ENCODE measurements at places on chromosomes 7 and 10.

DNA sequence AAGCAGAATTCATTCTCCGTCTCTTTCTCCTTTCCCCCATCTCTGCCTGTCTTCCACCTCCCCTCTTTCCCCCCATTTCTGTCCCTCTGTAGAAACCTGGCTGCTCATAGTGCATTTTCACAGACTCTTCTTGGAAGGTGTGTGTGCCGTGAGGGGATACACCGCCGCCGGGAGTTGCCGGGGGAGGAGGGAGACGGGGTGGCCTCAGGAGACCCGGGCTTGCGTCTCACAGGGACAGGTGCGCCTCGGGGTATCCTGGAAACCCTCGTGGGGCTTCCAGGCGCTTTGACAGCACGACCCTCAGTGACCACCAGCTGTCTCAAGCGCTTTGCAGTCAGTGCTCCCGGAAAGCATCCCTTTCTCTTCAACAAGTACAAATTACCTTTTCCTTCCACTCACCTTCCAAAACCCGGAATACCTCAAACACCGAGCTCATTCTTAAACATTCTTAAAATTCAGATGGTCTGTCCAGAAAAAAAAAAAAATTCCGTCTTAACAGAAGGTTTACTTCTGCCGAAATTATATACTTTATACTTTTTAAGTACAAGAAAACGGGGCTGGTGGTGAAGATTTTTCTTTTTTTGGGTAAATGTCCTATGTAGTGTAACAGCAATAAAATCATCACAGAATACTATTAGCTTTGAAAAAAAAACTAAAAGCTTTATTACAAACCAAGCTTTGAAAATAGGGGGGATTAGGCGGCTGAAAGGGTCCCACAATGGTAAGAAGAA lies 8.2 kb downstream of the EMX2 start:
- DNase-seq: no peak

DNA sequence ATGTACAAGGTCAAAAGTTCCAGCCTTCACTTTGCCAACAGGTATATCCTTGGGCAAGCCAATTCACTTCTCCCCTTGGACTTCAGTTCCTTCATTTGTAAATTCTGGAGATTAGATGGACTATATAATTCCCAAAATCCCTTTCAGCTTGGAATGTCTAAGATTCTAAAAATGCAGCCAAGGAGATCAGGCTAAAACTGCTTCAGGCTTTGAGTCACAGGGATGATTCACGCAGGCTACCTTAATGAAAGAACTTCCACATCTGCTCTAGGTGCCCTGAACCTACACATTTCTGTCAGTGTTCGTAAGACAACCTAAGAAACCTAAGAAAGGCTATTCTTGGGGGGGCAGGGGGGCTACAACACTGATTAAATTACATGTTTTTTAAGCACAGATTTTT lies 7.1 kb downstream of the CPVL start:
- DNase-seq: no peak

DNA sequence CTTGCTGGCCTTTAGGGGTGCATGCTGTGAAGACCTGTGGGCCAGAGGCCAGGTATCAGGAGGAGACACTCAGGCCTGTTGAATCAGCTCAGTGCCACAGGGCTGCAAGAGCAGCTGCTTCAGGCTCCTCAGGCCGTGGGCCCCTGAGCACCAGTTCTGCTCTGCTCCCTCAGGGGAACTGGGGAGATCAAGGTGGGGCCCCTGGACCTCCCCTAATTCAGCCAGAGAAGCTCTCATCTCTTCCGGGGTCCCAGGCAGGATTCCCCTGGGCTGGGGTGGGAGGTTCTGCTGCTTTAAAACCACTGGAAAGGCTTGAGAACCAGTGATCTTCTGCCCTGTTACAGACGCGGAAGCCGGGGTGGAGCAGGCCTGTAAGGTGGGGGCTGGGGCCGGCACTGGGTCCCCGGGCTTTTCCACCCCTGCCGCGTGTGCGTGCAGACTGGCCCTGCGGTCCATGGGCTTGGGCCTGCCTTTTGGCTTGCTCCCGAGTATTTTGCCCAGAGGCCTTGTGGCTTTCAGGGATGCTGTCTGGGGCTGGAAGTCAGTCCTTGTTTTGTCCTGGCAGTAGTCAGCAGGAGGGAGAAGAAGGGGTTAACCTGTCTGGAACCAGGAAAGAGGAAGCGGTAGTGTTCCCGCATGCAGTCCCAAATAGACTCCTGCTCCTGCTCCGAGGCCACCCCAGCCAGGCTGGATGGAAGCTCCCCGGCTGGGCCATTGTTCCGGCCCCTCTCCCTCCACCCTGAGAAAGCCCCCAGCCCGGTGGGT lies 74.3 kb downstream of the LHPP start:
- no peak for DNase-seq

GRCh38 chr7:136062625-136063325 lies 85.6 kb upstream of the MTPN start:
- DNase-seq: no peak

DNA sequence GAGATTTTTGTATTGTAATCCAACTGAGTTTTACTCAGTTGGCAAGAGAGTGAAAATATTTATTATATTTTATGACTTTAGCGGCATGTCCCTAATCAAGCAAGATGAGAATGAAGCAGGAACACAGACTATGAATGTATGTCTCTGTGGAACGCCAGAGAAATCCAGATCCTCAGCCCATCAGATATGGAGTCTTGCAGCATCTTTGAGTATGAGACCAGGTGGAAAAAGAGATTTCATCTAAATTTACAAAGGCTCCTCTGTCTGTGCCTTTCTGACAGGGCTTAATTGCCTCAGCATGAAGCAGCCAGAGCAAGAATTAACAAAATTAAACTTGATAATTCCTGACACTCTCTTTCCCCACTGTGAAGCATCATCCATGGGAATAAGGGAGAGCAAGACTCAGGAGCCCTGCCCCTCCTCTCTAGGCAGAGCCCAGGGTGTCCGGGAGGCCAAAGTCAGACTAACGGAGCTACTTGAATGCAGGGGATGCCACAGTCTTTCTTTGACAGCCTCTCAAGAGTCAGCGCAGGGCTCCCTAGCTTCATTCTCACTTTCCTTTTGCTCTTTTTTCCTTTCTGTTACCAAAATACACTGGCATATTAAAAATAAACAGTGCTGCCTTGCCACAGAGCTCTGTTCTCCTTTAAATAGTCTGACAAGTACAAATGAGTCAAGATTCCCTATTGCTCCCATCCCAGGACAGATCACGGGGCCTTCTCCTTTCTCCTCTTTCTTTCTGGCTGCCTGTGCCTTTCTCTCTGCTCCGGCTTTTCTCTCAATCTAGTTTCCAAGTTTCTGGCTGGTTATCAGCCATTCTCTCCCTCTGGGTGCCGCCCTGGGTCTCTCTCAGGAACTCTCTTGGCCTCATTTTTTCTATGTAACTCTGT lies 132.2 kb upstream of the INHBA start:
- no peak for DNase-seq

DNA sequence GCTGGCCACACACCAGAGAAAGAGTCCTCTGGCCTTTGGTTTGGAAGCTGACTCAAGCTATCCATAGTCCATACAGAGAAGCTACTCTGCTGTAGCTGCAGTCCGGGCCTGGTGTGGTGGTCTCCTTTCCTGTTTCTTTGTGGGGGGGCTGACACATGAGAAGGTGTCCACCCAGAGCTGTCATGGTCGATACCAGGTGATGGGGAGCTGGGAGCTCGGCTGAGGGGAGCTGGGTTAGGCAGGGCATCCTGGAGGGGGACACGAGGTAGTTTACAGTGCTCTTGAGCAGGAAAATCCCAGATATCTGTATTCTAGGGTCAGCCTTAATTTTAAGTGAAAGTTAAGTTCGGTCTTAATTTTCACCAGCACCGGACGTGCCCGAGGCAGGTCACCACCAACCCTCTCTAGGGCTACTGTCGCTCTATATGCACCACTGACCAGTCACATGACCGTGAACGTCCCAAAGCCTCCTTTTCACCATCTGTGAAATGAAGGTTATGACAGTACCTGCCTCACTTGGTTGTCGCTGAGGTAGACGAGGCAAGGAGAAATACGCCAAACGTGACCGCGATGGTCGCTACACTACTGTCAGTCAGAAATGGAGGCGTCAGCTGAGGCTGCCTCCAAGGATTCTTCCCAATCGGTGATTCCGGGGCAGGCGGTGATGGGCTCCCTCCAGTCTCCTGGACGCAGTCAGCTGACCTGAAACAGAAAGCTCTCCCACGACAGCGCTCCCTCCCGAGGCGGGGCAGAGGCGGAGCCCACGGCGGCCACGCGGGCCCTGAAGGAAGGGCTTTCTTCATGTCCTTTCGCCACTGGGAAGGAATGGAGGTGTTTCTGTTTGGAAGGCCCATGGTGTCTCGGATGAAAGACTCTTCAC lies 69.4 kb upstream of the SHH start:
- no peak for DNase-seq

- DNase-seq: no peak
Measured at GRCh38 chr7:90409667-90410066, 6.4 kb downstream of the CLDN12 start.

DNA sequence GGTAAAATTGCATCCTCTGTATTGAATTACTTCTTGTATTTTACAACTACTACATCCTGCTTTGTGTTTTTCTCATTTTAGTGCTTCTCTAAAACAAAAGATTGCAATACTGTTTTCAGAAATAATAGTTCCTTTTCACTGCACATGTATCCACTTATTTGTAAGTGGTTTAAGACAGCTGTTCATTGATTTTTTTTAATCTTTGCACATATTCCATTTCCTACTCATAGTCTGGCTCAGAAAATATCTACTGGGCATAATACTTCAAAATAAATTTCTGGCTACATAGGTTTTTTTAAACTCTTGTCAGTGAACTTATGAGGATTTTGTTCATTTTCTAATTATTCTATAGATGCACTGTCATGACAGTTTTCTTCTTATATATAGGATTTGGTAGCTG lies 54.8 kb downstream of the SND1 start:
- no peak for DNase-seq

- DNase-seq: no peak
Measured at GRCh38 chr7:45980973-45981372, 59.9 kb upstream of the IGFBP3 start.

DNA sequence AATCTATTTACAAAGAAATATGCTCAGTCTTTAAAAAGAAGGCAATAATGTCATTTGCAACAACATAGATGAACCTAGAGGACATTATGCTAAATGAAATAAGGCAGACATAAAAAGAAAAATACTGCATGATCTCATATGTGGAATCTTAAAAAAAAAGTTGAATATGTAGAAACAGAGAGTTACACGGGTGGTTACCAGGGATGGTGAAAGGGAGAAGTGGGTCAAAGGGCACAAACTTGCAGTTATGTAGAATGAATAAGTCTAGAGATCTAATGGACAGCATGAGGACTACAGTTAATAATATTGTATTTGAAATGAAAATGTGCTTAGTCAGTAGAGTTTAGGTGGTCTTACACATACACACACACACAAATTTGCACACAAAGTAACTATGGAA lies 88.2 kb upstream of the CCDC71L start:
- no peak for DNase-seq

GRCh38 chr10:34978080-34978479 lies 112.1 kb downstream of the CUL2 start:
- DNase-seq: no peak

DNA sequence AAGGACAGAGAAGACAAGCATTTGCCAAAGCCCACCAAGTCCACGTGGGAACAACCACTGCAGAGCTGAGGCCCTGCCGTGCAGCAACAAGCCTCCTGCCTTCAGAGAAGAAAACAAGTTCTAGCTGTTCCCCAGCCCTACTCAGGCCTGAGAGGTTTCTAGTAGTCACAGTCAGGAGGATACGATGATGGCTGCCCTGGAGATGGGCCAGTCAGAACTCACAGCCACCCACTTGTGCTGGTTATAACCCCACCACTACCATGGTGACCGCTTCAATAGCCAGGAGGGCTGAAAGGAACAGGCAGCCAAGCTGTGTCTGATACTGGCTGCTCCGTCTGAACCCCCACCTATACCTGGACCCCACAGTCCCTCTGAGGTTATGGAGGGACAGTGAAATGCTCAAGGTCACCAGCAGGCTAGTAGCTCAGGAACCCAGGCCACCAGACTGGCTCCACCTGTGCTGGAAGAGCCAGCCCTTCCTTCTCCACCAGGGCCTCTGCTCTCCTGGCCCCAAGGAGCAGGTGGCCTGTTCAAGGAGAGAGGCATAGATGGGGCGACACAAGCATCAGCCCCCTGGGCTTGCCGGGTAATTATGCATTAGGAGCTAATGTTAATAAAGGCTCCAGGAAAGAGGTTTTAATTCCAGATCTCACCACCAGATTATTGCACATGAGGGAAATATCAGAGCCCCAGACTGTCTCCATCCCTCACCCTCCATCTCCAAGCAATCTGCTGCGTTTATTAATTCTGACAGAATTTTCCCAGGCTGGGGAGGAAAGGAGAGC lies 125.8 kb upstream of the PCBD1 start:
- no peak for DNase-seq

DNA sequence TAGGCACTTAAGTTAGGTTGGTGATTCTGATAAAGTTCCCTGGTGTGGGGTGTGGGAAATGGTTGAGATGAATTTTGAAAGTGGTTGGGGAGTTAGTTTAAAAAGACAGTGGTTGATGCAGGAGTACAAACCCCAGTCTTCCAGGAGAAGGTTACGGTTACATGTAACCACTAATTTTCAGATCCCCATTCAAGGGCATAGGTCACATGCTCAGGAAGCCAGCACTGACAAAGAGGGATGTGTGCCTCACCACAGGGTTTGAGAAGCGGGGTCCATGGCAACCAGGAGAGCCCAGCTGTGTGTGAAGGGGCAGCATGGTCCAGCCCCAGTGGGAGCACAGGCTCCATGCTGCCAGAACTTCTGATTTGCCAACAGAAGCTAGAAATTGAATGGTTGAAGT lies 144.2 kb downstream of the MDFIC start:
- no peak for DNase-seq

DNA sequence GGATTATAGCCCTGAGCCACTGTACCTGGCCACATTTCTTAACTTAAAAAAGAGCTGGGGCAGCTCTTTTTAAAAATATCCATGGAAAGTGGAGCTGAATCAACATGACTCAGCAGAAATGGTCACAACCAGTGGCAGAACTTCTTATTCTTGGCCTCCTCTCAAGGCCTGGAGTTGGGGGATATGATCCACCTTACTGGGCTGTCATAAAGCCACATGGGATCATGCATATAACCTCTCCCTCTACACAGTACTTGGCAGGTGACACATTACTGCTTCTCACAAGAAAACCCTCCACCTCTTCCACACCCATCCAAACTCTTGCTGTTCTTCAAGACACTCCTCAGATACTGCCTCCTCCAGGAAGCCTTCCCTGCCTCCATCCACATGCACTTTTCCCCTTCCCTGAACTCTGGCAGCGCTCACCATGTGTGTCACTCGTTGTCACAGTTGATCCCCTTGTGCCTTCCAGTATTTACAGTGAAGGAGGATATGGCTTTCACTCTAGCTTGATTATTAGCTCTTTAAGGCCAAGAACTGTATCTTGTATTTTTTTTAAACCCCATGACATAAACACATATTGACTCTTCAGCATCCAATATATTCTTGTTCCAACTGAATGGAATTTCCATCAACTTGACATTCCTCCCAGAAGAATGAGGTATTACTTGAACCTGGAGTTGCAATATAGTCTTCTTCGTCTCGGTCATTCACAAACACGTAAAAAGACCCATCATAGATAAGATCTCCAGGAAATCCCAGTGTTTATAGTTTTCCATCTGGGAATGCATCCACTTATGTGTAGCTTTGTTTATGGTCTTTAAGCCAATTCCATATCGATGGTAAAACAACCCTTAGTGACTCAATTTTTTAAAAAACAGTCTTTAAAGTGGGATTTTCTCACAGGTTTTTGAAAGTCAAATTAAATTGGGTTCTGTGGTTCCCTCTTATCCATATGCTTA lies 85.5 kb downstream of the TBXAS1 start:
- DNase-seq: no peak

- no peak for DNase-seq
Measured at GRCh38 chr7:106824458-106824857, 40.6 kb upstream of the PIK3CG start.

GRCh38 chr7:158745057-158745715 lies 40.6 kb upstream of the NCAPG2 start:
- no peak for DNase-seq
